ENCODE measurements at places on chromosomes 7 and 10. TPM values are rescaled to one million over a fixed set of nuclear protein-coding genes. Genes with fewer than 3 reads are reported as not detected.

The VWDE gene
- 2.3 TPM for total RNA-seq

- H3K4me1 ChIP-seq, result no peaks in the 10 kb centered on the region
- H3K27ac ChIP-seq, result no peak overlapping the region
- H3K36me3 ChIP-seq, result no peaks in the 10 kb centered on the region
- H3K27me3 ChIP-seq, result no peaks in the 10 kb centered on the region
- no peak overlapping the region for H3K4me3 ChIP-seq
Measured at GRCh38 chr7:141430455-141431139, 120.6 kb upstream of the AGK start.

- peaks cover 23% of the 10 kb centered on the region for H3K4me1 ChIP-seq
- no peaks in the 10 kb centered on the region for H3K36me3 ChIP-seq
- DNase-seq, result no peak
- no peaks in the 10 kb centered on the region for H3K27me3 ChIP-seq
Measured at GRCh38 chr10:5507649-5508131, 8.3 kb upstream of the CALML5 start.

DNA sequence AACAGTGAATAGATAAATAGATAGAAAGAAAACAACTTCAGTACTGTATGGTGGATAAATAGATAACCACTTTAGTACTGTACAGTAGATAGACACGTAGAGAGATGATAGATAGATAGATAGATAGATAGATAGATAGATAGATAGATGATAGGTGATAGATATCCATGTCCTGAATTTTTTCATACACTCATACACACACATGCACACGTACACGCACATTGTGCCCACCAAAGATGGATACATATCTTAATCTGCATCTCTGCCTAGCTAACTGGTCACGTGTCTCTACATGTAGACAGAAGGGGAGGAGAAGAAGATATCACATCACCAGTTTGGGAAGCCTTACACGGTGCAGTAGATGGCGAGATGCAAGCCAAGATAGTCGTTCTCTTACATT is 99.2 kb downstream of the ARID5B start:
- DNase-seq, result no peak
- H3K4me3 ChIP-seq, result no peak overlapping the region
- H3K27me3 ChIP-seq, result no peaks in the 10 kb centered on the region
- H3K4me1 ChIP-seq, result no peaks in the 10 kb centered on the region

GRCh38 chr7:99003419-99003818 is 125.1 kb downstream of the TRRAP start:
- H3K36me3 ChIP-seq, result peaks cover 94% of the 10 kb centered on the region
- no peaks in the 10 kb centered on the region for H3K27me3 ChIP-seq
- peak overlapping the region; percentile 64 for H3K27ac ChIP-seq
